NCI-H187 (cell line): ENCODE measurements at places on chromosomes 5 and 9.

GRCh38 chr9:132160802-132161742 is 786 bp upstream of the NTNG2 start:
- no peak for DNase-seq

- no peak for DNase-seq
Observed at GRCh38 chr5:39533749-39534148, 109.0 kb upstream of the DAB2 start.

DNA sequence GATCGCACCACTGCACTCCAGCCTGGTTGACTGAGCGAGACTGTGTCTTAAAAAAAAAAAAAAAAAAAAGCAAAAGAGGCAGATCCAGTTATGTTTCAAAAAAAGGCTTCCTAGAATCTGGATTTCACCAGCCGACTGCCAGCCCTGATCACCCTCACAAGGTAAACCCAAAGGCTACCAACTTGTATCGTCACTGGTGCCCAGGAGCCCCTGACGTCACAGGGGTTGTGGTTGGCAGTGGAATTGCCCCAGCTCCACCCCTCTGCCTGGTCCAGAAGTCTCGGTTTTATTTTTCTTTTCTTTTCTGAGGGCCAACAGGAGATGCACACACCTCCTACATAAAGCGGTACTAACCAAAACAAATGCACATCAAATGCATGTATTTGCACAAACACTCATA is 6.0 kb upstream of the LMX1B start:
- DNase-seq: no peak

- DNase-seq: no peak
Observed at GRCh38 chr5:89372176-89372575, 489.2 kb upstream of the MEF2C start.

GRCh38 chr5:81425569-81425968 is 31.6 kb upstream of the ACOT12 start:
- DNase-seq: no peak

GRCh38 chr9:71042448-71042990 is 78.9 kb downstream of the TRPM3 start:
- no peak for DNase-seq

DNA sequence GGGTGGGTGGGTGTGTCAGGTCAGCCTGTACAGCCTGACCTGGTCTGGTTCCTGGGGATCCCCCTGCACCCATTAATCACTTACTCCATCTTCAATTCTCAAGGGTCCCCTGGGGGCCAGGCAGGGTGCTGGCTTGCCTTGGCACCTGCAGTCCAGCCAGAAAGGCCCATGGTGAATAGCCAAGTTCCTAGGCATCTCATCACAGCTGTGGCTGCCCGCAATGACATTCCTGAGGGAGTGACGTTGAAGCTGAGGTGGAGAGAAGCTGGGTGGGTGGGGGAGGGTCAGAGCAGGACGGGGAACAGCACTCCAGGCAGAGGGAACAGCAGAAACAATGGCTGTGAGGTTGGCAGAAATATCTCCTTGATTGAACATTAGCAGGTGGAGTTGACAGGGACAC is 10.6 kb downstream of the HMCN2 start:
- DNase-seq: no peak

- DNase-seq: no peak
Observed at GRCh38 chr5:57681942-57682341, 199.3 kb upstream of the ACTBL2 start.

DNA sequence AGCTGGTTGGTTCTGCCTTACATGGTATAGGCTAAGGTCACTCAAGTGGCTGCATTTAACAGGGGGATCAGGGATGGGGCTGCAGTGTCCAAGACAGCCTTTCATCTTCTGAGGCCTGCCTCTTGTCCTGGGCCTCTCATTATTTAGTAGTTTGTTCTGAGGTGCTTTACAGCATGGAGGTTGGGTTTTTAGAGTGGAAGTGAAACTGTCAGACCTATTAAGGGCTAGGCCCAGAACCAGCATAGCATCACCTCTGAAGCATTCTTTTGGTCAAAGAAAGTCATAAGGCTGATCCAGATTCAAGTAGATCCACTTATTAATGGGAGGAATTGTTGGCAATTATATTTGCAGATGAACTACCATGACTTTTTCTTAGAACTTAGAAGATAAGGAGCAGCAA is 146.0 kb upstream of the NMUR2 start:
- no peak for DNase-seq

DNA sequence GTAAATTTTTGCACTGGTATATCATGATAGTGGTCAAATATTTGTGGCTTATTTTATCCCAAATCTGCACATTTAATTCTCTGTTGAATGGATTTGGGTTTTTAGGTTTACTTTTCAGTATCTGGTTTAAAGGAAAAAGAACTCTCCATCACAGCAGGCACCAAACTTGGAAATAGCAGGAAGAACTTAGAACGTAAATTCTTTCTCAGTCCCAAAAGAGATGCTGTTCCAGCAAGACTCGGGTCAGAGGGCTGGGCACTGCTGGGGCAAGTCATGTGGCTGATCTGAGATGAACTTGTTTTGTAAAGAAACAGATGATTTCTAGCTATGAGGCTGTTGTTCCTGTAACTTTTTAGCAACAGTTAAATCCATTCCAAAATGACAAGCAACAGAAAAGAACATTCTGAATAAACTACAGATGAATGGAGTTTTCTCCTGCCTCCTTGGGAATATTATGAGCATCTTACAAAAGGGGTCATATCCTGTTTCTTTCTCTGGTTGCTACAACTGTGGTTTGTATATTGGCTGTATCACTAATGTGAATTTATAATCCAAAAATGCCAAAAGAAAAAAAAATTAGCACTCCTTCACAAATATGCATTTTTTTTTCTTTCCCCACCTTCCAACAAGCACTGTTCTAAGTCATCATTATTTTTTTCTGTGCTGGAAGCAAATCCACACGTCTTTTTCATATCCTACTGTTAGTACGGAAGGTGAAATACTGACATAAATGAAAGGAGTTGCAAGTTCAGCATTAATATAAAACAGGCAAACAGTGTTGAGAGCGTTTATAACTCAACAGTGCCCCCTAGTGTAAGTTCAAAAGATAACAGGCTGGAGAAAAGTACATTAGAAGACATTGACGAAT is 31.1 kb downstream of the OR2K2 start:
- DNase-seq: no peak

- DNase-seq: no peak
Observed at GRCh38 chr9:32867601-32868204, 84.4 kb downstream of the TMEM215 start.

DNA sequence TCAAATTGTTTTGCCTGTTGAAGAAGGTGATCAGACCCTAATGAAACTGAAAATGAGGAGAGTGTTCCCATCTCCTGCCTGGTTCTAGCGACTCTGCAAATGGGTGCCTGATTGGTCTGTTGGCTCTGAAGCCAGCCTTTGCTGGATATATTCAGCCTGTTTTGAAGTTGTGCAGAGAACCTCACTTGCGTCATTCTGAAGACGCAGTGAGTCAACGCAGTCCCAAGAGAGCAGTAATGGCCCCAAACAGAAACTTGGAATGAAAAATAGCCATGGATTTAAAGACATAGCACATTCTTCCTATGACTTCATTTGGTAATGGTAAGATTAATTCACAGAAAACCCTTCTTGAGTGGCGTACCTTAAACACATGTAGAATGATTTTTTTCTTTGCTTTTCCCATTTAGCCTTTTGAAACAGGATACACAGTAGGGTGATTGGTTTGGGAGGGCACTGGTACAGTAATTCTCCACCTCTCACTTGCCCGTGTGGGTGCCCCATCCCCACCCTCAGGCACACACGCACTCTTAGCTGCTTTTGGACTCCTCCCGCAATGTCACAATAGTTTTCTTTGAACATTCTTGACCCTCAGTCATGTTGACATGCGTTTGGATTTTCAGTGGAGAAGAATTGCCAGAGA is 54.1 kb upstream of the ABL1 start:
- DNase-seq: no peak

GRCh38 chr5:117165068-117165467 is 590.4 kb upstream of the SEMA6A start:
- no peak for DNase-seq

- no peak for DNase-seq
Observed at GRCh38 chr5:120803282-120803681, 339.2 kb downstream of the PRR16 start.

- DNase-seq: no peak
Observed at GRCh38 chr5:42784132-42784531, 27.5 kb downstream of the CCDC152 start.

GRCh38 chr9:133771486-133772482 is 33.6 kb upstream of the SARDH start:
- no peak for DNase-seq

- DNase-seq: no peak
Observed at GRCh38 chr9:134306636-134307600, 19.3 kb upstream of the RXRA start.

GRCh38 chr9:86734771-86735170 is 212.5 kb downstream of the GAS1 start:
- DNase-seq: no peak

GRCh38 chr5:54728588-54728915 is 211.0 kb downstream of the SNX18 start:
- no peak for DNase-seq

- DNase-seq: no peak
Observed at GRCh38 chr9:134550584-134550983, 91.0 kb upstream of the COL5A1 start.

DNA sequence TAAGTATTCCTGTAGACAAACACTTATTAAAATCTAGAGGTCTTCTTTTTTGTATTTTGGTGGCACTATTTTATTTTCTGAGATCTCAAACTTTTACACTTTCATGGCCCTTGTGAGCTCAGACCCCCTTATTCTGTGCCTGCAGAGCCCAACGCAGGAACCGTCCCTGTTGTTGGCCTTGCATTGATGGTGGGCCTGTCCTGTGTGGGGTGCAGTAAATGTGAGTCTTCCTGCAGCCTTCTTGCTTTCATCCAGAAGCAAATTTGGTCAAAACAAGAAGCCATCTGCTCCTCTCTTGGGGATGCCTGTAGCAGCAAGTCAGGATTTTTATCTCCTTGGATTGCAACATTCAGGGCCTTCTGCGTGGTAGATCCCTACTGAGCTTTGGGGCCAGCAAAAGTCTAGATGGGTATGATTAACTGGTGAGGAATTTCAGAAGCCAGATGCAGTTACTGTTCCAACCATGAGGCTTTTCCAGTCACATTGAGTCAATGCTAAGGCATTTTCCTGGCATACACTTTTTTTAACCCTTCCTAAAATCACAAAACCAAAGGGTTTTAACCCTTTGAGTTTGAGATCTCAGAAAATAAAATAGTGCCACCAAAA is 31.7 kb downstream of the BASP1 start:
- no peak for DNase-seq

DNA sequence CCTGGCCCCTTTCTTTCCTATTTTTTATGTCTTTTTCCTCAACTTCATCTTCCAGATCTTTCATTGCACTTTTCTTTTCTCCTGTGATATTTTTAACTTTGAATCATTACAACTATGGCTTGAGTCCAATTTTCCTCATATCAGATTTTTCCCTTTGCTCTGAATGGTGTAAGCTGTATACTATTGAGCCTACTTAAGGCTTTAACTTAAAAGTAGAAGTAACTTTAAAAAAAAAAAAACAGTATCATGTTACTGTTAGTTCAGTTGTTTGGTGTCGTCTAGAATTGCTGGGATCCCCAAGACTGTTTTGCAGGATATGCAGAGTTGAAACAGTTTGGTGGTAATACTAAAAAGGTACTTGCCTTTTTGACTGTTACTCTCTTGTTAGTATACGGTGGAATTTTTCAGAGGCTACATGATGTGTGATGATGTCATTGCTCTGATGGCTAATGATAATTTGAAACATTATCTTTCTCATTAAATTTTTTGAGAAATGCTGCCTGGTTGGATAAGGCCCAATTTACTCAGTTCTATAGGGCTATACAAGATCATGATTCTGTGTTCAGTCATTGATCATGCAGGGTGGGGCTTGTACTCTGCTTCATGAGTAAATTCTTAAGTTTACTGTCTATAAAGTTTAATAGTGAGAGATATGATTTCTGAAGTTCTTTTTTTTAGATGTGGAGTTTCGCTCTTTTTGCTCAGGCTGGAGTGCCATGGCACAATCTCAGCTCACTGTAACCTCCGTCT is 8.8 kb downstream of the NAA35 start:
- no peak for DNase-seq

GRCh38 chr5:55104946-55105701 is 2.7 kb downstream of the GZMA start:
- DNase-seq: no peak

DNA sequence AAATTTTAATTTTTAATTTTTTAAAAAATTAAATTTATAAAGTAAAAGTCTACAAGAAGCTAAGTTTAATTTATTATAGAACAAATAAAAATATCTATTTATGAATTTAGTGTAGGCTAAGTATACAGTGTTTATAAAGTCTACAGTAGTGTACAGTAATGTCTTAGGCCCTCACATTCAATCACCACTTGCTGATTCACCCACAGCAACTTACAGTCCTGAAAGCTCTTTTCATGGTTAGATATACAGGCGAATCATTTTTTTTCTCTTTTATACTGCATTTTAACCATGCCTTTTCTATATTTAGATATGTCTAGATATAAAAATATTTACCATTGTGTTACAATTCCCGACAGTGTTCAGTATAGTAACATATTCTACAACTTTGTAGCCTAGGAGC is 55.9 kb downstream of the PCSK1 start:
- DNase-seq: no peak

DNA sequence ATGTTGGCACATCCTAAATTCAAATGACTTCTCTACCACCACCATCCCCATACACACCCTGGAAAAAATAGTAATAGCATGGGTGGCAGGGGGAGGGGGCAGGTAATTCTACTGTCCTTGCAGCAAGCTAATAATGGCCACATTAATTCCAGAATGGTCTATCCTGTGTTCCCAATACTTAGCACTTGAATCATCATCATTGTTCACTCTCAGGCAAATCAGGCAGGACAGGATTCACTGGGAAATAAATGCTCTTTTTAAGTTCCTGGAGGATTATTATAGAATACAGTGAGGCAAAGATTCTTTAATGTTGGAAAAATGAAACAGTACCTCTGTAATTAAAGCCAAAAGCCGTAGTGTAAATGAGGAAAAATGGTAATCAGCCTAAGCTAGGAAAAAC is 254.5 kb downstream of the ARRDC3 start:
- DNase-seq: no peak

DNA sequence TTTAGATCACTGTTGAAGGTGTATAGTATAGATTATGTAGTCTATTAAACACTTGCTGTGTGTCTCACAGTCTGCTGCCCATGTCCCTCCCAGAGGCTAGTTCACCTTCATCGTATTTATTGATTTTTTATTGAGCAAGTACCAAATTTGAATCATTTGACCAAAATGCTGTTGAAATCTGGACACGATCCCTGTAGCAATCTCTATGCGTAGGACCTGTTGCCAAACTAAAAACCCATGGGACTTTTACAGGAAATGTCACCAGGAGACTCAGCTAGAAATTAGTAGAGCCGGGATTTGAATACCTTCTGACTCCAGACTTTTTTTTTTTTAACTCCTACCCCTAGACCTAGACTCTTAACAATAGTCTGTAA is 17.5 kb downstream of the SLC31A1 start:
- no peak for DNase-seq
